ENCODE measurements at places on chromosomes 2 and 18. TPM values are rescaled to one million over a fixed set of nuclear protein-coding genes. Genes with fewer than 3 reads are reported as not detected.

- no peak for DNase-seq
Measured at GRCh38 chr2:128520791-128521190, 202.1 kb upstream of the HS6ST1 start.

GRCh38 chr2:233079473-233079877 lies 19.3 kb downstream of the INPP5D start:
- DNase-seq: no peak

GRCh38 chr2:240589375-240589774 lies 2.8 kb downstream of the CAPN10 start:
- no peak for DNase-seq

Gene LYPD6
- total RNA-seq: 9.4 TPM

GRCh38 chr18:44946529-44947113 lies 265.9 kb downstream of the SETBP1 start:
- no peak for DNase-seq

GRCh38 chr2:164554487-164554886 lies 66.8 kb downstream of the GRB14 start:
- DNase-seq: no peak

Gene FAM237A
- not detected for total RNA-seq

Gene CYS1
- total RNA-seq: 11.4 TPM

DNA sequence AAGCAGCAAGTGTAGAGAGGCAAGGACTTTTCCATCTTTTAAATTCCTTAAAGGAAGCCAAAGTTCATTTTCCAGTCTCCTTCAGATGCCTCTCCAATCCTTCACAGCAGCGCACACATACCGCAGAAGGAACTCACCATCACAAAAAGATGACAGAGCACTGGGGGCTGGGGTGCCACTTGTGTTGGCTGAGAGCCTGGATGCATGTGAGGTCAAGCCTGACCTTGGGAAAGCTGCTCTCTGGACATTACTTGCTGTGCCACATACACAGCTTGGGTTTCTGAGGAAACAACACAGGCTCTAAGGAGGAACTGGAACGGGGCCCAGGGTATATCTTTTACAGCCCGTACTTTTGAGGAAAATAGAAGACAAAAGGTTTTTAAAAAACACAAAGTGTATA lies 364.3 kb upstream of the MEX3C start:
- DNase-seq: no peak

DNA sequence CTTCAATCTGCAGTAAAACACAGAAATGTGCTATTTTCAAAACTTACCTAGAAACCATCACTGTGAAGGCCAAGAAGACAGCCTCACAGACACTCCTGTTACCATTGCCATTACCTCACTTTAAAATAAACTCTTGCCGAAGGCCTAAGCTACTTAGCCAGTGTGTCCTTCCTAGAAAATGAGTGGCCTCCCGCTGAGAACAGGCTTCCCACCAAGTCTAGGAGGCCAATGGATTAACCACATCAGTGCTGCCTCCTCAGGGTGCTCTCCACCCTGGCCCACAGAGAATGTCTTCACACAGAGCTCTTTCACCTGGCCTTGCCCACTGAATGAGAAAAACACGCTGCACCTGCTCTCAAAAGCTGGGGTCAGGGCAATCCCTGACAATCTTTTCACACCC lies 47.5 kb downstream of the L3MBTL4 start:
- DNase-seq: no peak

- no peak for DNase-seq
Measured at GRCh38 chr2:132651115-132652045, 18.6 kb downstream of the LYPD1 start.

Gene ATP6V1C2
- total RNA-seq: 0.30 TPM

Gene UGT1A3
- not detected for total RNA-seq

- no peak for DNase-seq
Measured at GRCh38 chr2:61343141-61343540, 127.7 kb downstream of the USP34 start.

- DNase-seq: no peak
Measured at GRCh38 chr2:21543630-21544029, 419.9 kb downstream of the TDRD15 start.

Gene PTPRN
- total RNA-seq: not detected

GRCh38 chr2:111678651-111679050 lies 205.3 kb downstream of the ANAPC1 start:
- DNase-seq: no peak

- no peak for DNase-seq
Measured at GRCh38 chr18:63078471-63078870, 241.1 kb downstream of the BCL2 start.

GRCh38 chr2:164495491-164496223 lies 125.6 kb downstream of the GRB14 start:
- no peak for DNase-seq

GRCh38 chr2:173851141-173851641 lies 114.0 kb downstream of the SP3 start:
- DNase-seq: peak; percentile 16

- DNase-seq: no peak
Measured at GRCh38 chr2:121476684-121477083, 54.0 kb upstream of the RNU4ATAC start.

DNA sequence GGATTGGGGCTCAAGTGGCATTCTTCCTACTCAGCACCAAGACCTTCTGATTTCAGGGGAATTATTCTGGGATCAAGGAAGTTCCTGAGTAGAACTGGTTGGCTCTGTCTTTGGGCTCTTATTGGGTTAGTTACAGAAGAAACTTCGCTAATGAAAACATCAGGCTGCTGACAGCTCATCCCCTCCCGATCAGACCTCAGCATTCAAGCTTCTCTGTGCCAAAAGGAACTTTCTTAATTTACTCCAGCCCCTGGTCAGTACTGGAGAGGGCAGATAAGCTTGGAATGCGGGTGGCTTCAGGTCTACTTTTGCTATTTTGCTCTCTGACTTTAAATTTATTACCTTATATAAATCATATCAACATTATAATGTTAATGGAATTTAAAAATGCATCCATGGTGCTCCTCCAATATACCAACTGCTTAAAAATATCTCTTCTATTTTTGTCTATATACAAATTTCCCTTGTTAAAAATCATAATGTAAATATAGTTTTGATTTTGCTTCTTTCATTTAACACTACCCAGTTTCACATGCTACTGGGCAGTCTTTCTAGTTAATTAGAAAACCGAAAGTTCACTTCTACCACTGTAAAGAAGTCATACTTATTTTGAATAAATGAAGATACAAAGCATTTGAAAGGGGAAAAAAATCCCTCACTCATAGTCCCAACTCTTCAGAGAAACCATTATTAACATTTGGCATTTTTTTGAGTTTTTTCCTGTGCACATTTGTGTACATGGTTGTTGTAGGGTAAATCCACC lies 34.4 kb downstream of the PCARE start:
- no peak for DNase-seq

GRCh38 chr2:197606180-197606579 lies 69.2 kb downstream of the RFTN2 start:
- DNase-seq: no peak

DNA sequence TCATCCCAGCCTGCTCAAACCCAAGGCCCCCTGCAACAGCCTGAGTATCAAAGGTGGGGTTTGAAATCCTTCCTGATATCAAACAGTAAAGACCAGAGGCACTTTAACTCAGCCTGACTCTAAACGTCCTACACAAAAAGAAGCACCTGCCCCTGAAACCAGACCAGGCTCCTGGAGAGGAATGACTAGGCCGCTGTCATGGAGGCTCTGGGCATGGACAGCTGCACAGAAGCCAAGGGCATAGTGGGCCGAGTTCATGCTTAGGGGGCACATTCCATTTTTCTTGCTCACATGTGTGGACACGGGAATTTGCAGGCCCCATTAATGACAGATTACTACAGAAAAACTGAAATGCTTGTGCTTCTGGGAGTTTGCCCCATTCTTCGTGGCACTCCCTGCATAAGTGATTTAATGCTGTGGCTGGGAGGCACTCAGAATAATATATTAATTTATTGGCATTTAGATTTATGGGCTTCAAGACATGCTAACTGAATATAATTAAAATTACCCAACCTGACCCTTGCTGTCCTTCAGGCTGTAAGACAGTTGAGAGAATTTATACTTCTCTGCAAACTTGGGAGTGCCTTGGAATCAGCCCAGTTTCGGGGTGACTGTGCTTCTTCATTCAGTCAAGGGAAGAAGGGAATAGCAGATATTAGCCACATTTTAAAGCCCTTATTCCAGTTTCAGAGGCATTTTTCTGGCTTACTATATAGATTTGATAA lies 105.5 kb downstream of the GYPC start:
- DNase-seq: peak; percentile 28

DNA sequence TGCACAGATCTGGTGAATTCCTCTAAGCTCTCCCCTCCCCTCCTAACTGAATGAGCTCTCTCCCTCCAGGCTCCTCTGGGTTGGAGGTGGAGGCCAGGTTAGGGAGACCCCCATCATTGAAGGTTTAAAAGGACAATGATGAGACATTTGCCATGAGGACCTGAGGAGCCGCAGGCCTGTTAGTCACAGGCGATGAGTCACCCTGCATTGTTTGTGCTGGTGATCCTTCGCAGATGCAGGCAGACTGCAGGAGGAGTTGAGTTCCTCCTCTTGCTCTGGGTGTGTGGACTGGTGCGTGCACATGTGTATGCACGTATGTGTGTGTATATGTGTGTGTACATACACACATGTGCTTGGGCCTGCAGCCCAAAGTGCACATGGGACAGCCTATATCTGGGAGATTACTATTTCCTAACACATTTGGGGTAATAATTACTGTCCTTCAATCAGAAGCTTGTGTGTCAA lies 42.0 kb downstream of the MCFD2 start:
- DNase-seq: peak; percentile 41

Gene RAD51AP2
- total RNA-seq: not detected

Gene EPG5
- total RNA-seq: 38.8 TPM

Gene ANKRD30BL
- not detected for total RNA-seq

Gene CIB4
- total RNA-seq: not detected

Gene OR6B2
- 3.3 TPM for total RNA-seq

All from tibial nerve (tissue), 4 donors.